ENCODE measurements at places on chromosomes 5 and 9.

- DNase-seq: no peak
Observed at GRCh38 chr9:28207657-28208056, 634.4 kb upstream of the C9orf72 start.

DNA sequence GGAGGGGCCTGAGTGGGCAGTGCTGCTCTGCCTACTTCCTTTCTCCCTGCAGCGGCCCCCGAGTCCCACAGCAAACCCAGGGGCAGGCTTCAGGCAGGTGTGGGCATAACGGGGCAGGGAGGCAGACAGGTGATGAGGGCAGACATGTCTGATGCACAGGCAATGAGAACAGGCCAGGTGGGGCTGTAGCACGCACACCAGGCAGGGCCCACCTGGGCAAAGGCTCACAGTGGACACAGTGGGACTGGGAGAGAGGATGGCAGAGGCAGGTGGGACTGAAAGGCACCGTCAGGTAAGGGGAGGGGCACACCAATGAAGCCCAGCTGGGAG, 5.8 kb downstream of the LTC4S start:
- no peak for DNase-seq

- no peak for DNase-seq
Observed at GRCh38 chr5:60260658-60261057, 367.1 kb upstream of the PDE4D start.

DNA sequence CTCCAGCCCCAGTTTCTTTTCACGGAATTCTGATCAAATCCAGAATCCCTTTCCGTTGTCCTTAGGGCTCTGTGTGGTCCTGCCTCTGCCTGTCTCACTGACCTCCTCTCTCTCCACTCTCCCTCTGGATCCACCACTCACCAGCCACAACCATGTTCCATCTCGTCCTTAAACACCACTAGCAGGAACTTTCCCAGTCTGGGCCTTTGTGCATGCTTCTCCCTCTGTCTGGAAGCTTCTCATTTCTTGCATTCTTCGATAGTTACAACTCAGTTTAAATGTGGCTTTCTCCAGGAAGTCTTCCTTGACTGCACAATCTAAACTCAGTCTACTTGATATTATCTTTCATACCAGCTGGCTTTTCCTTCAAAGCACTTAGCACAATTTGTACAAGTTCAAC, 117.7 kb upstream of the MSX2 start:
- DNase-seq: no peak

GRCh38 chr5:139051392-139051791, 146.8 kb downstream of the SIL1 start:
- DNase-seq: no peak

DNA sequence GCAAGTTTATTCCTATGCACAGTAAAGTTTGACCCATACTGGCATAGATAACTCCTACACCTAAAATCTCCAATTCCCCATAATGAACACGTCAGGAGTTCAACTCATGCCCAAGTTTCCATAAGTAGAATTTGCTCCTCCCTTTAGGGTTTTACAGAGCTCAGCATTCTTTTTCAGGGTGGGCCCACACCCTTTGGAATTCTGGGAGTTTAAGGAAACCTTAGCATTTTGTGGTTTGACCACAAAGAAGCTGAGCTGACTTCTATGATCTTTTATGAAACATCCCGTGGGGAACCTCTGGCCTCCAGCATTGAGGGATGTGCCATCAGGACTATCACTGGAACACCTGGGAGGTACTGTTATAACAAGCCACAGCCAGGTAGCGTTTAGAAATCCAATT, 220.6 kb upstream of the MAP3K1 start:
- DNase-seq: no peak

DNA sequence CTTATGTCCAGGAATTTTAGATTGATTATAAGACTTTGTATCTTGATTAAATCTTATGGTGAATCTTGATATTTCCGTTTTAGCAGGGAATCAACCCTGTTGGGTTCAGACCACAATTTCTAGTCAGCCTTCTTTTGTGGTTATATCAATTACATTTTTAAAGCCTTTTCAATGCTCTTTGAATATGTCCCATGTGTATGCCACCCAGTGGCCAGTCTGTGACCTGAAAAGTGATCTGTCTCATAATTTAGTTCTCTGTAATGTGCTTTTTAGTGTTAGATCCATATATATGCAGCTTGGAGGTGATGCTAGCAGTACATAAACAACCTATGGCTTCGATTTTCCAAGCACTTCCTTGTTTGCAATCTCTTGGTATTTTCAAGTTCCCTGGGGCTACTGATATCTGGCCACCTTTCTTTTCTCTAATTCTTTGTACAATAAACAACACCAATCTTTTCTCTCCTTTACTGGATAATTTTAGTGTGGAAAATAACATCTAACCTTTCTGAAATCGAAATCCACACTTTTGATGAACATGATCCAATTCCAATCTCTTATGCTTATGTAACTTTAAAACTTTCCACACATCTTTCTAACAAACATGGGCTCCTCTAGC, 28.8 kb downstream of the PDE8B start:
- no peak for DNase-seq

DNA sequence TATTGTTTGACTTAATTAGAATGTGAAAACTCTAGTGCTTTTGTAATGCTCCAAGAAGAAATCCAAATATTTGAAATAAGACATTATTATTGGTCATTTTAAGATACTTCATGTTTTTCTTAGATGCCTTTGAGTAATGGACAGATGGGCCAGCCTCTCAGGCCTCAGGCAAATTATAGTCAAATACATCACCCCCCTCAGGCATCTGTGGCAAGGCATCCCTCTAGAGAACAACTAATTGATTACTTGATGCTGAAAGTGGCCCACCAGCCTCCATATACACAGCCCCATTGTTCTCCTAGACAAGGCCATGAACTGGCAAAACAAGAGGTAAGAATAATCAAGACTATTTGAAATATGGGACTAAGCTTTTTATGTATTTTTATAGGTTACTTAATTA, 69.2 kb upstream of the SREK1 start:
- DNase-seq: no peak

DNA sequence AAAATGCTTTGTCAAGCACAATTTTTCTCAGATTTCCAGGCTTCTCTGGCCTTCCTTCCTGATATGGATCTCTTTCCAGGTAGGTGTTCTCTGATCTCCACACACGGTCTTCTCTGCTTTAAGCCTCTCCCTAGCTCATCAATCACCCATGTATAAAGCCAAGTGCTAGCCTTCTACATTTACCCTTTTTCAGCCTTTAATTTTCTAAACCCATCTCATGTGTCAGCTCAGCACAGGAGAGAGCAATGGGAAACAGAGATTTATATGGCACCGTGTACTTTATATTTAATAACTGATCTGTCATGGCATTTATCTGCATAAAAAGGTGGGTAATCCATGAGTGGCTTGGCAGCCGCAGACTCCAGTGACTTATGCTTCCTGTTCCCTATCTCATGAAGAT, 495.0 kb downstream of the RASEF start:
- no peak for DNase-seq

DNA sequence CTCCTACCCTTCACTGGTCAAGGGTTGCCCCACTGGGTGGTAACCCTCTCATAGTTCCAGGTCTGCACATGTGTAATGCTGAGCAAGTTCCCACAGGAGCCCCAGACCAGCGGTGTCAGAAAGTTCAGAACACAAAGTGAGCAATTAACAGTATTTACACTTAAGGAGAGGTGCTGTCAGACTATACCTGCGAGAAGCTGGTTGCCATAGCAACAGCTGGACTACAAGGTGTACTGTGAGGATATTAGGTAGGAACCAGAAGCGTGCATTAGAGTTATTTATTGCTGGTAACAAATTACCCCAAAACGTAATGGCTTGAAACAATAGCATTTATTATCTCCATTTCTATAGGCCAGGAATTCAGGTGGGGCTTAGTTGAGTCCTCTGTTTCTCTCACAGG, 317.0 kb upstream of the RPS23 start:
- DNase-seq: no peak

DNA sequence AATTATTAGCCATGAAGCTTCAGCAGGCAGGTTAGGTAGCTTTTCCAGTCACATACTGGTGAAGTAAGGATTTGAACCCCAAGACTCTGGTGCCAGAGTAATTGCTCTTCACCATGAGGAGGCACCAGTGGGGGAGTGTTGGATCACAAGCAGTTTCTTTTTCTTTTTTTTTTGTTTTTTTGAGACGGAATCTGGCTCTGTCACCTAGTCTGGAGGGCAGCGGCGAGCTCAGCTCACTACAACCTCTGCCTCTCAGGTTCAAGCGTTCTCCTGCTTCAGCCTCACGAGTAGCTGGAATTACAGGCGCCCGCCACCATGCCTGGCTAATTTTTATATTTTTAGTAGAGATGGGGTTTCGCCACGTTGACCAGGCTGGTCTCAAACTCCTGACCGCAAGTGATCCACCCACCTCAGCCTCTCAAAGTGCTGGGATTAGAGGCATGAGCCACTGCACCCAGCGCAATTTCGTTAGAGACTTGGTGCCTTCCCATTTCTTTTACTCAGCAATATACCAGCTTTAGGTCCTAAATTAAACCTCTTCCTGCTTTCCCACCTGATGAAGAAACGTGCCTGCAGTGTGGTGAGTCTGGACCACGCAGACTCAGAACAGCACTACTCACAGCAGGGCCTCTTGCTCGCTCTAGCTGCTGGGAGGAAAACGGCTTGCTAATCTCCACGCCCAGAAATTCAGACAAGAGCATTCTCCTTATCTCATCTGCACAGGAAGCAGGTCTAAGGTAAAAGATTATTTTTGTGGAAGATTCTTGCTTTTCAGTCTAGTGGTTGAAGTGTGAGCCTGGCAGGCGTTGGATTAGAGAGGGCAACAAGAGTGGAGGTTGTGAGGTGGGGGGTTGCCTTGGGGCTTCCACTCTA, at the start of gene S100Z:
TSS of gene S100Z (plus strand) at position 596 of the 873 bp plus-strand sequence. CDS start 25,346 bp downstream, outside the sequence.
- DNase-seq: no peak

DNA sequence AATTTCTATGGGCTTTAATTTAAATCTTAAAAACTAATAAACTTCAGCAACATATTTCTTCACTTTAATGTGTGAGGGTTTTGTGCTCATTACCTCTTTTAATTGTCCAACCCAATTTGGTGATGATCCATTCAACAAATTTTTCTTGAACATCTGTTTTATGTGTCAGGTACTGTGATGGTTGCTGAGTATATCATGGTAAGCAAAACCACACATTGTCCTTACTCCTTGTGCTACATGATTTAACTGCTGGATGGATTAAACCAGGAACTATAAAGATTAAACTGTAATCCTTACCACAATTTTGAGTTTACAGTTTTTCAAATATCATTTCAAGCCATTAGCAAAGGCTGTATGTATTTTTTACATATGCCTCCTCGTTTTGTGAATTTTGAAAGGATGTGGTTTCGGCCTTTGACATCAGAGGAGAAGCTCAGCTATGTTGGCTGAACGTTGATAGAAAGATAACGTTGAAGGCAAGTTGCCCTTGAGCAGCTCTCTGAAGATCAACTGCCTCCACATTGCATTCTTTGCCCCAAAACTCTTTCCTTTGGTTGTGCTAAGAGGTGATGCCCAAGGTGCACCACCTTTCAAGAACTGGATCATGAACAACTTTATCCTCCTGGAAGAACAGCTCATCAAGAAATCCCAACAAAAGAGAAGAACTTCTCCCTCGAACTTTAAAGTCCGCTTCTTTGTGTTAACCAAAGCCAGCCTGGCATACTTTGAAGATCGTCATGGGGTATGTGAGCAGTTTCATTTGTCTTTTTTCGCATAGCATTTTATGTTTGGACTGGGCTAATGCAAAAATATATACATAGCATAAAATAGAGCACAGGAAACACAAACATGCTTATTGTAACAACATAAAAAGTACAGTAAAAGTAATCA, at the start of gene ITK:
TSS of gene ITK (plus strand) at position 467 of the 891 bp plus-strand sequence. CDS start at position 605, 138 bp downstream.
- no peak for DNase-seq

DNA sequence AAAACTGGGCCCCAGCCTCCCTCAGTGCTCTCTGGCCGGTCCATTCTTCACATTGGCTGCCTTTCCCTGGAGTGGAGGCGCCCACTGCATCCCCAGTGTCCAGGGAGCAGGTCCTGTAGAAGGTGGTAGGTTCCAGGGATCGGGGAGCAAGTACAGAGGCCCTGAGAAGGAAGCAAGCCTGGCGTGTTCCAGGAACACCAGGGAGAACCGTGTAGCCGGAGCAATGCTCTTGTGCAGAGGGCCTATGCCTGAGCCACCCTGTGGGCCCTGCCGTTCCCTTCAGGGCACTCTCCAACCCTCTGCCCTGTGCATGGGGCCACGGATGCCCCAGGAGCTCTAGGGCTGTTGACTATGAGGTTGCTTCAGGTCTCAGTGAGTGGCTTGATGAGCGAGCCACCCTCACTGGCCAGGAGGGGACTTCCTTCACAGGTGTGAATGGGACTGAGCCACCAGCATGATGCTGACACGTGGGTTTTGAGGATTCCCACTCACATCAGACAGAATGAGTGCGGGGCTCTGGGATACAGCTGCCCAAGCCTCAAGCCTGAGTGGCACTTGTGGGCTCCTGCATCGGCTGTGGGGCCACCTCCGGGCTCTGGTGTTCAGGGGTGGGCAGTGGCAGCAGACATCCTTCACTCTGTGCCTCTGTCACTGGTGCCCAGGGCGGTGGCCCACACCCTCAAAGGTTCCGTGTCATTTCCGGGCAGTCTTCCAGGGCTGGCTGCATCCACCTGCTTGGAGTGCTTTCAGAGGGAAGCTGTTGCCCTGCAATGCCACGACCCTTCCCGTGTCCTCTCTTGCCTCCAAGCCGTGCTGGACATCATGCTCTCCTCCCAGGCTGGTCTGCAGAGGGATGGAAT, 54.4 kb downstream of the ADAMTS2 start:
- DNase-seq: no peak

DNA sequence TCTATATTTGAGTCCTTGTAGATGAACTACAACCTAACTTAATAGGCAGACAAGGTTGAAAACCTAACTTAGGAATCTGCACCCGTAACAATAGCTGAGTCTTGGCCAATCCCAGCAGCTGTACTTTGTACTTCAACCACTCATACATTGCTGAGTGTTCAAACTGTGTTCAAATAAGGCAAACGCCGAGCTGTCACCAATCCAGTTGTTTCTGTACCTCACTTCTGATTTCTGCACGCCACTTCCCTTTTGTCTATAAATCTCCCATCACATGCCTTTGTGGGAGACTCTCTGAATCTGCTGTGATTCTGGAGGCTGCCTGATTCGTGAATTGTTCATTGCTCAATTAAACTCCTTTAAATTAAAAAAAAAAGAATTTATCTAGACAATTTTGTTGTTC, 167.8 kb upstream of the TUT7 start:
- DNase-seq: no peak

DNA sequence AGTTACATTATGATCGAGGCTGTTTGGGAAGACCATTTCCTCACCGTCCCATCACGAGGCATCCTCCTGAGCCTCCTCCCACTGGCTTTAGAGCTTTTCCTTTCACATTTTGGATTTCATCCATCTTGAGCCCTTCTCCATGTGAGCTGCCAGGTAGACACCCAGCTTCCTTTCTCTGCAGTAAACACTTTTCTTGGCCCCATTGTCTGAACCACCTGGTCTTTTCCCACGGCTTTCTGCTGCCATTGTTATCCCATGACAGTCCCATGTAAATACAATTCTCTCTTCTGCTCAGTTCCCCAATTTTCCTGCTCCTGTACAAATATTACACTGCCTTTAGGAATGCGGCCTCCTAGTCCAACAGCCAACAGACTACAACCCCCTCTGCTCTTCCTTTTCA, 24.1 kb downstream of the UBE2QL1 start:
- DNase-seq: no peak

GRCh38 chr9:131960851-131961495, 118.7 kb downstream of the MED27 start:
- DNase-seq: no peak

- DNase-seq: no peak
Observed at GRCh38 chr9:79637177-79637925, 65.6 kb downstream of the TLE4 start.
